ENCODE measurements at places on chromosomes 2 and 18.

- no peak for DNase-seq
Observed at GRCh38 chr2:130767408-130767775, 12.1 kb downstream of the AMER3 start.

- DNase-seq: no peak
Observed at GRCh38 chr2:159714247-159714930, 2.1 kb downstream of the MARCHF7 start.

GRCh38 chr2:199956062-199956380, 639 bp downstream of the MAIP1 start:
- no peak for DNase-seq

DNA sequence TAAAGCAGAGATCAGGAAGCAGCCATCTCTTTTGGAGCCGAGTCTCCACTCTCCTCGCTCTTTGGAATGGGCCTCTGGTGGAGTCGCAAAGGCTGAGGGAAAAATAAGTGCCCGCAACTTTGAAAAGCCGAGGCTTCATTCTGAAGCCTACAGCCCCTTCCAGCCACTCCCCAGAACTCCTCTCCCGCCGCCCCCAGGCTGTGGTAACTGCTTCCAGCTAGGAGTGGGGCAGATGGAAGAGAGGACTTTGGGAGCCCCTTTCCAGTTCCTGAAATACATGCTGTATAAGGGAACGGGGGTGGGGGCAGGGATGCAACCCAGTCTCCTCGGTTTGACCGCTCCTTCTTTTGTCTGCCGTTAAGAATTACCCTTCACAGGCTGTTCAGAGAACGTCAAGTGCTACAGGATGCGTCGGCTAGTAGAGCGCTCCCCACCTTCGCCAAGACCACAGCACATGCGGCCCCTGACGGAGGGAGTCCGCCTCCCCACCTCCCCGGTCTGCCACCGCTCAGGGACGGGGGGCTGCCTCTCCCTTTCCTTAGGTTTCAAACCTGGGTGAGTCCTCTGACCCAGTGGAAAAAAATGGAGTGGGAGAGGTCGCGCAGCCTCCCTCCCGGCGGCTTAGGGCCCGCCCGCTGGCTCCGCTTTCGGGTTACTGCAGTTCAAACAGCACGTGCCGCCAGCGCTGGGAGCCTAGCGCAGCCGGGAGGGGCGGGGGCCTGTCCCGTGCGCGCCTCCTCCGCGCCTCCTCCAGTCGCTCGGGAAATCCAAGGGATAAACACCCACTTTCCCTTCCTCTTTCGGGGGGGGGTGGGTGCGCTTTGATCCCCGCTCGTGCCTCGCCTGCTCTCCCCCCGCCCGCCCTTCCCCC, 4.9 kb downstream of the CYP26B1 start:
- no peak for DNase-seq

- DNase-seq: no peak
Observed at GRCh38 chr18:62802523-62802922, 87.2 kb downstream of the PHLPP1 start.

GRCh38 chr18:79567481-79568147, 112.0 kb upstream of the CTDP1 start:
- no peak for DNase-seq

GRCh38 chr2:41026613-41027012, 574.7 kb upstream of the SLC8A1 start:
- no peak for DNase-seq

DNA sequence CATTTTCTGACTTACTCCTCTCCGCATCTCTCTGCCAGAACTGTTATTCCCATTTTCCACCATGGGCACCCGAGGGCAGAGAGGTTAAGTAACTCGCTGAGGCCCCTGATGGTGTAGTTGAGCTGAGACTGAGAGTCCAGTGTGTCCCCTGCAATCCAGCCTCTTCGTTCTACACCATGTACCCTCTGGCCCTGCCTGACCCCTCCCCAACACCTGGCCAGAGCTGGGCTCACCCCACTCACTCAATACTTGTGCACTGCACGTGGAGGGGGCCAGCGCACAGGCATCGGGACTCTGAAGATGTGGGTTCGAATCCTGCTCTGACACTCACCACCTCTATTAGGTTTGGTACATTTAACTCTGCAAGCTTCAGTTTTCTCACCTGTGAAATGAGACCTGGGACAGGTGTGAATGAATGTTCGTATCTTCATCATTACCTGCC, 24.3 kb upstream of the FOSL2 start:
- no peak for DNase-seq

- no peak for DNase-seq
Observed at GRCh38 chr2:54457323-54458023, 1.3 kb downstream of the SPTBN1 start.

DNA sequence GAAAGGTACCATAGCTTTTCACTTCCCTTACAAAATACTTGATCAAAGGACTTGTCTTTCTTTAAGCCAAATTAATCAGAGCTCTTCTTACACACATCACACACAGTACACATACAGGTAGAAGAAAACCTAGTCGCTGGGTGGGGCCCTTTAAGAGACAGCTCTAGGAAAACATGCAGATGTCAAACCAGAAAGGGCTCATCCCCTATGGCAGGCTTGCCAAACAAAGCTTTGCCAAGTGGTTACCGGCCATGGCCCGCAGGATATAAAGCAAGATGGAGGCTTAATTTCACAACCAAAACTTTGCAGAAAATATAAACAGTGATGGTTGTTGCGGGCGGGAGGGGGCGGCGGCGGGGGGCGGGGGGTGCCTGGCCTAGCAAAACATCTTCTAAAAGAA, 2156.0 kb upstream of the PIK3C3 start:
- DNase-seq: no peak

DNA sequence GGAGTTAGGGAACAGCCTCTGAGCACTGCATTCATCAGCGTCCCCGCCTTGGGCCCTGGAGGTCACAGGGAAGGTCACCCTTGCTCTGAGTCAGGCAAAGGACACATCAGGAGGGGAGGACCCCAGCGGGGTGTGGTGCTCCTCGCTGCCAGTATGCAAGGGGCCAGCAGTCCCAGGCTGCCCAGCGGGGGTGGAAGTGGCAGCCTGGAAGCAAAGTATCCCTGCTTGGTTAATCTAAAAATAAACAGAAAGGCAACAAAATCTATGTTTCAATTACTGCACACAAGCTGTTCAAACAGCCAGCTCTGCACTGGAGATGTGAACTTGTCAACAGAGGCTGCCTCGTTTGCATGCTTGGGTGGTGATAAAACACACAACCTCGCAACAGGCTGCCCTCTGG, 164.1 kb downstream of the KLHL29 start:
- no peak for DNase-seq

GRCh38 chr2:12452185-12452584, 264.6 kb upstream of the TRIB2 start:
- DNase-seq: no peak

GRCh38 chr2:119179991-119180390, 21.4 kb upstream of the C1QL2 start:
- DNase-seq: no peak

DNA sequence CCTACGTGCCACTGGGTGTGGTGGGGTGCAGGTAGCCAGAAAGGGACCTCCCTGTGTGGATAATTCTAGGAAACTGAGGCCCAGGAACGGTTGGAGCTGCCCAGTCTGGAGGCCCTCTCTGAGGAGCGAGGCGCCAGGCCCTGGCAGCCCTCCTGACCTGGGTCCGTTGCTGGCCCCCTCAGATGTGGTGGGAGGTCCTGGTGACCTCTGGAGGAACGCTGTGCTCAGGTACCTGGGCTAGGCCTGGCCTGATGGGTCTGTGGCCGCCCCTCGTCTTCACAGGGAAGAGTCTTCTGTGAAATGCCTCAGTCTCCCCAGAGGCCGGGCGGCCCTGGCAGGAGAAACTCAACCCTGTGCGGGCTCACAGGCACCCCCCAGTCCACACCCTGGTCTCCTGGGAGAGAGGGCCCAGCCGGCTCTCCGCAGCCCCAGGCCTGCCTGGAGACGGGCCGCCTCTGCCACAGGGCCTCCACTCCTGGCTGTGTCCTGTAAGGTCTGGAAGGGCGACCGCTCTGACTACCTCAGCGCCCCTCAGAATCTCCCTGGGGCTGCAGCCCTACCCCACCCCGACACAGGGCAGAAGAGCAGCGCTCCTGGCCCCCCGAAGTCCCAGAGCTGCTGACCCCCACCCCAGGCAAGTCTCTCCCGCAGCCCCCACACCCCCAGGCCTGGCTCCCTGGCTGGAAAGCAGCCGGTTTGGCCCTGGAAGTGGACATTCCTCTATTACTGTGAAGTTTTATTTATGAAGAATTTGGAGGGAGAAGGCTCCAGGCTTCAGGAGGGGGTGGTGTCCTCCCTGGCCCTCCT, 3.7 kb downstream of the B3GNT7 start:
- no peak for DNase-seq

- no peak for DNase-seq
Observed at GRCh38 chr2:62119311-62119974, 76.5 kb upstream of the B3GNT2 start.

DNA sequence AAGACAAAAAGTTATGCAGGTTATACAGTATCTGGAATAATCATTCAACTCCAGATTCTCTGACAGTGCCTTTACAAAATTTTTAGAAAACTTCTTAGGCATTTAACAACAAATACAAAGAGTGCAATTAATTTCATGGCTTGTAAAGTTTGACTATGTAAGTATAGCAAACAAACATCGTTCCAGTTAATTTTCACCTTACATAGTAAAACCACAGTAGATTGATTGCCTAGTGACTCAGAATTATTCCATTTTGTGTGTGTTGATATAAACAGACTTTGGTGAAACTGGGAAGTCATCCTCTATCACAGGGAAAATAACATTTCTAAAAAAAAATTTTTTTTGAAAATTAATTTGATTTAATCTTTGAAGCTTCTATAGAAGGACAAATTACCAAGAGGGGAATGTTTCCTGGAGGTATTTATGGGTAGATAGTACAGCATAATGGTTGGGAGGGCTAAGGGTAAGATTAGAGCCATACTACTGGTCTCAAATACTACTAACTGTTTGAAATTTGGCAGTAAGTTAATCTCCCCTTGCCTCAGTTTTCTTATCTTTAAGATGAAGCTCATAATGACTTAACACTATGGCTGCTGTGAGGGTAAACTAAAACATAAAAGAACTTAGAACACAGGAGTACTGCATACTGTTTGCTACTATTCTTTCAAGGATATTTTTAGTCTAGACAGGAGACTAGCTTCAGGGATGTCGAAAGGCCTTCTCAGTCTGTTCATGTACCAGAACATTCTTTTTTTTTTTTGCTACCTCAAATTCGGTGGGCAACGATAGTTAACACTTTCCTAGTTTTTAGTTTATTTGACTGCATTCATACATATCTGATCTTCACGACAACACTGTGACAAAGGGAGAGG, 19.6 kb downstream of the NDUFAF7 start:
- DNase-seq: no peak

DNA sequence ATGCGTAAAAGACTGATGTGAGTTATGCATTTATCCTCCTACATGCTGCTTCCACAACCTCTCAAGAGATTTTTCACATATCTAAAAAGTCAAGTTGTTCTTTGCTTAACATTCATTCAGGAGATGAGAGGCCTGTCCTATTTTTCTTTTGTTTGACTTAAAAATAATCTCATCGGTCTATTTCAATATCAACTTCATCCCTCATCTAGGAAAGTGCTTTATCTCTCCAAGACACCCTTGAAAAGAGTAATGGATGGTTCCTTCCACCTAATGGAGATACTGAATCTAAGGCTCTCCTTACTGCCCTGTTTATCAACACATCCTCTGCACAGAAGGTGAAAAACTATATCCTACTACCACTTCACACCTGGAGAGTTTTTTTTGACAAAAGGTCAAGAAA, 2.4 kb downstream of the NFE2L2 start:
- no peak for DNase-seq

DNA sequence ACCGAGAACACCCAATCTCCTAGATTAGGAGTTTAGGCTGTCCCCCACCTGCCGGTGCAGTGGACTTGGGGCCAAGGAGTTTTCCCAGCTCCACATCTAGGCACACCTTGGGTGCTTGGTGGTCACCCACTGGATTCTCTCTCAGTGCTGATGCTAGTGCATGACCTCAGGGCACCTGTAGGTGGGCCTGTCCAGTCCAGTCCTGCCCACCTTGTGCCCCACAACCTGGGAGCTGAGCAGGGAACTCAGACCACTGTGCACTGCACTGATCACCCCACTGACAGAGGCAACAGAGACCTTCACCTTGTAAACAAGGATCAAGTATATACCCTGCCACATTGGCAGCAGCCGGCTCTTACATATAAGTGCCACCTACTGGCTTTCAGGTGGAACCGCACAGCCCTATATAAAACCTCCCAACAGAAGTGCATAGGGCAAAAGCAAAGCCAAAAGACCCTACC, 12.7 kb upstream of the CDH19 start:
- DNase-seq: no peak

DNA sequence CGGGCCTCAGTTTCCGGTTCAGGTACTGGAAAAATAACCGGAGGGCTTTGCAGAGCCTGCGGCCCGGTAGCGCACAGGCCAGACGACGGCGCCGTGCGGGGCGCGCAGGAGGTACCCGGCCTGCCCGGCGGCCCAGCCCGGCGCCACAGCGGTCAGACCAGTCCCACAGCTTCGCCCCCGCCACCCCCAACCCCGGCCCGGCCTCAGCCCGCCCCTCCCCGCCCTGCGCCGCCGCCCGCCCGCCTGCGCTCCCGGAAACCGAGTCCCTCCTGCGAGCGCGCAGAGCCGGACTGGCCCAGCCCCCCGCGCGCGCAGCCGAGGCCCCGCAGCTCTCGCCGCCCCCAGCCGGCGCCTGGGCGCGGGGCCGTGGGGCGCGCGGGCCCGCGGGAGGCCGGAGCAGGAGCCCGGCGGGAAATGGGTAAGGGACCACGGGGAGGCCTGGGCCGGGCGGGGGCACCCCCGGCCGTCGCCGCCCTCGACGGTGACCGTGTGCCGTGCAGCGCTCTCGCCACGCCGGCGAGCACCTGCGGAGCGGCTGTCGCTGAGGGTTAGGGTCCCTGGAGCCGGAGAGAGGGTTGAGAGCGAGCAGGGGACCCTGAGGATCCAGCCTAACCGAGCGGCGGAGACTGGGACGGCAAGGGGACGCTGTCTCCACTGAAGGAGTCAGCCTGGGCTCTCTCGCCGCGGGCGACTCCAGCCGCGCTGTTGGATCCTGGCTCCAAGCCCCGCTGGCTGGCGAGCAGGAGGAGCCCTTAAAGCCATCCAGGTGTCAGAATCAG, 16.5 kb upstream of the PSD4 start:
- DNase-seq: peak; percentile 59

DNA sequence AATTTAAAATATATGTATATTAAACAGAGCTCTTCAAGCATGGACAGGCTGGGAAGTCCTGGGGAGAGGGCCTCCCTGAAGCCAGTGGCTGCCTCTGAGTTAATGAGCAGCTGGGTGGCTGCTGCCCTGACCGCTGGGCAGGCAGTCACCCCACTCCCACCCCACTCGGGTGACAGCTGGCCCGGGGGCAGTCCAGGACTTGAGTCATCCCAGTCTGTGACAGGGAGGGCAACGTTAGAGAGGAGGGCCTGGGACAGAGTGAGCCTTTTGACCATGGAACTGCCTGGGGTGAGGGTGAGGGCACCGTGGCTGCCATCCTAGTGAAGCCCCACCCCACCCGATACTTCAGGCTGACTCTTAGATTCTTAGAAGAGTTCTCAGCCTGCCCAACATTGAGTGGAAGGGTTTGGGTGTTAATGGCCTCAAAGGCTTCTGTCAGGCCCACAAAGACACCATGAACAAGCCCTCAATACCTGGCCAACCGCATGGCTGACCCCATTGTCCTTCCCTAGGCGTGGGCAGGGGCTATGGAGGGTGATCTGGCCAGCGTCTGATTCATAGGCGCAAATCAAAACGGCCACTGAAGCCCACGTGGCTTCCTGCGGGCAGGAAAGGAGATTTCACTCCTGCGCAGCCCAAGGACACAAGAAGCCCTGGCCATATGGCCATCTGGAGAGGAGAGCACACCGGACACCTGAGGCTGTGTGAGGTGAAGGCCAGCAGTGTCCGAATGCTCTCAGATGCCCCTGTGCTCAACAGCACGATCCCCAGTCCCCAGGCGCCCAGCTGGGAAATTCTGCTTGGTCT, 47.5 kb downstream of the MRPS5 start:
- DNase-seq: no peak

- DNase-seq: no peak
Observed at GRCh38 chr2:64581777-64582539, 57.8 kb downstream of the AFTPH start.
